ENCODE measurements at places on chromosomes 13 and 19. TPM values are rescaled to one million over a fixed set of nuclear protein-coding genes. Genes with fewer than 3 reads are reported as not detected.
A peak's percentile ranks its signal among the peaks of the same experiment; 100 is the strongest.

DNA sequence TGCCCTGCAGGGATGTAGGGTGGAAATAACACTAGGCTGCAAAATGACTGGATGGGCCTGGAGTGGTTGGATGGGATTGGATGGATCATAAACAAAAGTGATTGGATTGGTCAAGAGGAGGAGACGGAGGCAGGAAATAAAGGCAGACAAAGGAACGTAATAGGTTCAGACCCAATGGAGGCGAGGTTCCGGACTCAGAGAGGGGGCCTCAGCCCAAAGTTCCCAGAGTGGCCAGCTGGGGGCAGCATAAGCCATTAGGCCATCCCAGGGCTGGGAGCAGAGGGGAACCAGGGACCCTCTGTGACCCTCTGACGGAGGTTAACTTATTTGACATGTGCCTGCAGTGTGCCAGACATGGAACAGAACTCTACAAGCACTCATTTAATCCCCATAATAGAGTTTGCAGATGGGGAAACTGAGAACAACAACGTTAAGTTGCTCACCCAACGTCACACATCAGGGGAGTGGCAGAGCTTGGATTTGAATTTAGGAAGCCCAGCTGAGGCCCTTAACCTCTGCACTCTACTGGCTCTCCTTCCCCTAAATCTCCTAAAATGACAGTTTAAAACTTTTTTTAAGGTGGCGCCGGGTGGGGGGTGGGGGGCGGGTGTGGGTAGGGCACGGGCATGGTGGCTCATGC lies 15.3 kb upstream of the MAP1S start:
- peak; percentile 23 for DNase-seq

Gene ZNF575
- 1.3 TPM for total RNA-seq

Gene SIGLECL1
- total RNA-seq: not detected

DNA sequence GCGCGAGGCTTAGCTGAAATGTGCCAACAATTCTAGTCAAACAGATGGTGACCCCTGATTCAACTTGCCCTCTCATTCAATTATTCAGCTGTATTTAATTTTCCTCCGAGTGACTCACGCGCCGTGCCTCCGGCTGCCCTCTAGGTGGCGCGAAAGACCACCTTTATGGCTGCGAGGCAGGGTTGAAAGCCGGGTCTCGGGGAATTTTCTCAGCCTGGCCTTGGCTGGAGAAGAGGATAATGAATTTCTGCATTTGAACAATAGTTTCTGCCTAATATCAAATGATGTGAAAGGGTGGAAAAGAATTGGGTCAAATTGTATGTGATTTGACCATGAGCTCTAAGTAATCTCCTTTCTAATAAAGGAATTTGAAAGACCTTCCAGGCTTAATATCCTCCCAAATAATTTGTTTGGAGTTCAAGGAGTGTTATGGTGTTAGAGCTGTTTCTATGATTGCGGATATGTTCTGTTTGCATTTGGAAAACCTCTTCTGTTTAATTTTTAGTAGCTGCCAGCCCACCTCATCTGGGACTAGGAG lies 310.9 kb downstream of the ZNF536 start:
- peak; percentile 64 for DNase-seq

Gene LIN7B
- total RNA-seq: 8.9 TPM

DNA sequence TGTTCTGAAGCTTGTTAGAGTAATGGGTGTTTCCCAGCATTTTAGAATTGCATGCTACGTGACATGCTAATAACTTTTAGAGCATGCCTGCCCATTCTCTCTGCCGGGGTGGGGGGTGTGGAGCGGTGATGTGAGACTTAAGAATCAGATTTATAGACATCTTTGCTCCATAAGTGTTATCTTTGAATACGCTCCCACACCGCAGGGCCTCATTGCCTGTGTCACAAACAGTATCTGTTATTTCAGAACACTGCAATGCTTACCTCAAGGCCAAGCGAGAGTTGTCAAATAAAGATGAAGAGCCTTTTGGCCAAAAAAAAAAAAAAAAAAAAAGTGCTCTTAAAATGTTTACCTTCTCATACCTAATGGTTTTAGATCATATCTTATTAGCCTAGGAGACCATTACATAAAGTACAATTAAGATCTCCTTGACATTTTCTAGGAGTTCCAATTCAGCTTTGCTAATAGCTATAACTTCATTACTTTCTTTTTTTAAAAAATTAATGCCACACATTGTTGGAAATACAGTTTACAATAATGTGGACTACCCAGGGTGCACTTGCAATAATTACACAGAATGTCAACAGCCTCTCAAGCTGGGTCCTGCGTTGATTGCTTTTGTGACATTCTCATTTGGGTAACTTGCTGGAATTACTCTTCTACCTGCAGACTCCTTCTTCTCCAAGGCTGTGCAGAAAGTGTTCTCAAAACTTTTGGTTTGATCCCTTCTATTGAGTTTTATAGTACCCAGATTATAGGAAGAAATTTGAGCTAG lies 525.3 kb downstream of the KLF12 start:
- no peak for DNase-seq

DNA sequence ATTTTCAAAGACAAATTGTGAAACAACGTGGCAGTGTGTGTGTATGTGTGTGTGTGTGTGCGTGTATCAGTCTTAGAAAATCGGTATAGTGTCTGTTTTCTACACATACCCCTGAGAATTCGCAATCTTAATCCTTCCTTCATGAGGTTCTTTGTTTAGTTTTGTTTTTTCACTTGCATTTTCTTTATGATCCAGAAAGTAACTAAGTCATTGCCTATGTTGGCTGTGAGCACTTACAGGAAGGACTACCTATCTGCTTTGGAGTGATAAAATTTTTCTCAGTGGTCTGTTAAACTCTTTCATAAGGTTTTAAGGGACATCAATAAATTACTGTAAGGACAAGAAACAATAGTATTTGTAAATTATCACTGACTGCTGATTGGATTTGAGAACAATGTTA lies 1587.1 kb downstream of the PCDH9 start:
- DNase-seq: no peak

GRCh38 chr19:4715529-4716221 lies 8.0 kb downstream of the DPP9 start:
- no peak for DNase-seq

DNA sequence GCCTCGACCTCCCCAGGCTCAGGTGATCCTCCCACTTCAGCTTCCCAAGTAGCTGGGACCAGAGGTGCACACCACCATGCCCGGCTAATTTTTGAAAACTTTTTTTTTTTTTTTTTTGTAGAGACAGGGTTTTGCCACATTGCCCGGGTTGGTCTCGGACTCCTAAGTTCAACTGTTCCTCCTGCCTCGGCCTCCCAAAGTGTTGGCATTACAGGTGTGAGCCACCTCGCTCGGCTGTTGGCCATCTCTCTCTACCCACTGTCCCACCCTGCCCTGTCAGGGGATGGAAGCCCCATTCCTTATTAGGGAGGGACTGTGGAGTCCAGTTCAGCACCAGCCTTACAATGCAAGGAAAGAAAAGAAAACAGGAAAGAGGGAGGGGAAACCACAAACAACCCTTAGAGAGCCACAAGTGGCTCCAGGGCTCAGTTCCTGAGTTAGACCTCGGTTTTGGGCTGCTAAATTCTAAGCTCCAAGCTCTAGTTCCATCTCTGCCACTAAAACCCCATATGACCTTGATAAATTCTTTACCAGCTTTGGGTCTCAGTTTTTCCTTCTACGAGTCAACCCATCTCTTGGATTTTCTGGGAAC lies 31.7 kb downstream of the ACTL9 start:
- no peak for DNase-seq

Gene N4BP2L2
- total RNA-seq: 81.9 TPM

Gene ZNF253
- 7.6 TPM for total RNA-seq

- DNase-seq: no peak
Observed at GRCh38 chr13:76213423-76213904, 577.3 kb downstream of the LMO7 start.

- DNase-seq: no peak
Observed at GRCh38 chr13:29439601-29440388, 155.7 kb downstream of the SLC7A1 start.

- DNase-seq: no peak
Observed at GRCh38 chr13:113084094-113084942, 21.3 kb upstream of the F7 start.

GRCh38 chr13:31997641-31998040 lies 33.9 kb upstream of the FRY start:
- DNase-seq: no peak

Gene ZNF799
- 1.7 TPM for total RNA-seq

- no peak for DNase-seq
Observed at GRCh38 chr19:13981467-13981866, 24.7 kb downstream of the RFX1 start.

- DNase-seq: peak; percentile 39
Observed at GRCh38 chr13:28401303-28402056, 93.4 kb downstream of the FLT1 start.

DNA sequence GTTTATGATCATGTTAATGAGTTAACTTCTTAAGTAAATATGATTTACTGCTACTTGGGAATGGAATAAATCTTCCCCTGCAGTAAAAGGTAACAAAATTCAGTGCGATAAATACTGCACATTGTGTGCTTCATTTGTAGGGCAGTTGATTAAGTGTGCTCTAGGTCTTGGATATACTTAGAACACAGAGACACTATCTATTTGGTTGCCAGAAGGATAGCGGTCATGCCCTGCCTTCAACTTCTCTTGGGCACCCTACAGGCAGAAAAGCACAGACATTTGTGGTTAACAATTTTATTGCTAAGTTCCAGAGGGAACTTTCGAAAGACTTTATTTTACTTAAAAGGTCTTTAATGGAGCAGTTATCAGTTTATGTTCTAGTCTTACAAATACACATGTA lies 605.8 kb downstream of the PCDH9 start:
- no peak for DNase-seq

Gene STARD13
- 28.7 TPM for total RNA-seq

GRCh38 chr13:100671389-100672182 lies 3.0 kb downstream of the TMTC4 start:
- DNase-seq: peak; percentile 12

- no peak for DNase-seq
Observed at GRCh38 chr13:60491531-60491930, 94.5 kb downstream of the TDRD3 start.

- DNase-seq: no peak
Observed at GRCh38 chr19:45865269-45865948, 1.3 kb downstream of the FOXA3 start.

Gene CILP2
- total RNA-seq: 6.0 TPM

DNA sequence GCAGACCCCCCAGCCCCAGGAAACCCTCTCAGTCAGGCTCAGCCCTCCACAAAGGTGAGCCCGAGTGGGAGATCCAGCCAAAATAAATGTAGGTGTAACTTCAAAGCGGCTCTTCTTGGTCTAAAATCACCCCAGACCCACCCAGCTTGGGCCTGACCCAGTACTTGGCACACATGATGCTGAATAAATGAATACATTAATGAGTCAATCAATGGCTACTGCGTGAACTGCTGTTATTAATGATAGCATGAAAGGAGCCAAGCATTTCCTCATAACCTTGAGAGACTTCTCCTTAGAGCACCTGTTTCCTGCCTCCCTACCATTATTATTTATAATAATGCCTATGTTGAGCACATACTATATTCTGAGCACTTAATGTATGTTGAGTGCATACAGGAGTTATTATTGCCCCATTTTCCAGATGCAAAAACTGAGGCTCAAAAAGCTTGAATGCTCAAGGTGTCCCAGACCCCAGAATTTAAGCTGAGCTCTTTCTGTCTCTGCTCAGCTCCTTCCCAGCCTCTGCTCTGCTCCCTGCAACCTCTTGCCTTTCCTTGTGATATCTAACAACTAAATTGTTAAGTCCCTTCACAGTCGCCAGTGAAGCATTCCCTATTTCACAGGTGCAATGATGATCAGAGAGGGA lies 4.3 kb downstream of the NOTCH3 start:
- DNase-seq: no peak

All from astrocyte (in vitro differentiated cells and primary cell).